GM03348 (cell line): ENCODE measurements at places on chromosomes 4 and X.
A peak's percentile ranks its signal among the peaks of the same experiment; 100 is the strongest.

- no peak for DNase-seq
Measured at GRCh38 chr4:72663828-72664227, 94.8 kb upstream of the ADAMTS3 start.

DNA sequence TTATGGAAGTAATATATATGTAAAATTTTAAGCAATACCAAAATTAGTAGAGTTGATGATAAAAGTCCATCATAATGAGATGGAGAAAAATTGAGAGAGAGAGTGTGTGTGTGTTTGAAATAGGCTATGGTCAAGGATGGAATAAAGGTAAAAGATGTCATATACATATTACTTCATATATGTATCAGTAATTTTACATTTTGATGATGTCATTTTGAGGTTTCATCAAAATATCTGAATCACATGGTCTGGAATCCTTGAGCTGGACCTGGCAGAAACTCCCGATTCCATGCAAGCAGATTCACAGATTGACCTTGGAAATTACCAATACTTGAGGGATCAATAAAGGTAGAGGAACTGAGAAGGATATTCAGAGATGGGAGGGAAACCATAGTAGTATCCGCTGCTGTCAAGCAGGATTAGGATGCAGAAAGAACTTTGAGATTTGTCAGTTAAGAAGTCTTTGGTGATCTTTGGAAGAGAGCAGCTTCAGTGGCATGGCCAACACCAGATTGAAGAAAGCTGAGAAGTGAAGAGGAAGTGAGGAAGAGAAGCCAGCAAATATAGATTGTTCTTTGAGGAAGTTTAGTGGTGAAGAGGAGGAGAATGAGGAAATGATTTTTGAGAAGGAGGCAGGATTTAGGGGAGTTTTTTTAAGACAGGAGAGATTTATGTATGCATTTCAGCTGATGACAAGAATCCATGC is 21.5 kb downstream of the DNAAF6 start:
- no peak for DNase-seq

- no peak for DNase-seq
Measured at GRCh38 chrX:16700734-16701133, 11.7 kb downstream of the CTPS2 start.

DNA sequence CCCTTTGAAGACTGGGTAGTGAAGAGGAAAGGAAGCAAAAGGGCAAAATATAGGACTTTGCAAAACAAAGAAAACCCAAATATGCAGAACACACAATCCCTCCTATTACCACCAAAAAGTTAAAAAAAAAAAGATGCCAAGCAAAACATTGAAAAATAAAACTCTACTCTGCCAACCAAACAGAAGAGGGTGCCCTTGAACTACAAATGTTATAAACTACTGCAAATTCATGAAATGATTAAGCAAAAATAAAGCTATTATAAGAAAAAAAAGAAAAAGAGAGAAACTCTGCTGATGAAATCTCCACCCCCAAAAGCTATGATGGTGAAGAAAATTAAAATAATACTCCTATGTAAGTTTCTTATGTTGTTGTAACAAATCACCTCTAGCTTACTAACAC is 168.5 kb upstream of the STK26 start:
- DNase-seq, result no peak

GRCh38 chr4:64539234-64539849 is 130.1 kb upstream of the TECRL start:
- DNase-seq, result peak; percentile 74

DNA sequence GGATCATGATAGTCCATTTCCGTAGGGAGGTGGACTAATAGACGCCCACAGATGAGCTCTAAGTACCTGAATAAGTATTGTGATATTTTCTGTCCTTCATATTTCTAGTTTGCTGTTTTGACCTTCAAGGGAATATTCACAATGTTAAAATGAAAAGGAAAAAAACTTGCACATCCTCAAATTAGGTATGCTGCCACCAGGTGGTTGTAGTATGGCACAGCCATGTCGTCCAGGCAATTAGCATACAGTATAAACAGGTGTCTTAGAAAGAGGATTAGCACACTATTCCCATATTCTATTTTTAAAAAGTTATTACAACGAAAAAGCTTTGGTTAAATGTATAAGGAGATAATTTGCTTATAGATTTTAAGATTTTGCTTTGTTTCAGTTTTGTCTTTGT is 802.0 kb downstream of the RPA4 start:
- peak; percentile 23 for DNase-seq

DNA sequence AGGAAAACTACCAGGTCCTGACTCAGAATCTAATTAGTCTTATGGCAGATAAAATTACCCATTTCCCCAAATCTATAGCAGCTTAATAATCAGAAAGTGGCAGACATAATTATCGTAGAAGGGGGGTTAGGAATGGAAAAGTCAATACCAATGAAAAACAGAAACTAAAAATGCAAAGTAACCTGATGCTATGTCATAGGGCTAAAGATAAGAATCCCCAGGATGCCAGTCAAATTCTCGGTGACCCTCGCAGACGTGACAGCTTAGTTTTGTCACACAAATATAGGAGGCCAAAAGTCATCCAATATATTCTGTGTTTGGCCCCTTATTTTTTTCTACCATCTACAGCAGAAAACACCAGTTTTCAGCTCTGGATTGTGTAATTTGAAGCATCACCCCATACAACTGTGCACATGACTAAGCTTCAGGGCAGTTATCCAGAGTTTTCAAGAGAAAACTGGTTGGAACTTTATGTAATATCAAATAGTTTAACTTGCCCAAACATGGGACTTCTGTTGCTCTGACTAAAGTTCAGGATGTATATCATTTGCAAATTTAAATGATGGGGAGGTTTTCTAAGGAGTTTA is 30.9 kb downstream of the RASSF6 start:
- peak; percentile 67 for DNase-seq

GRCh38 chrX:150499240-150499639 is 69.2 kb upstream of the MTM1 start:
- peak; percentile 9 for DNase-seq

DNA sequence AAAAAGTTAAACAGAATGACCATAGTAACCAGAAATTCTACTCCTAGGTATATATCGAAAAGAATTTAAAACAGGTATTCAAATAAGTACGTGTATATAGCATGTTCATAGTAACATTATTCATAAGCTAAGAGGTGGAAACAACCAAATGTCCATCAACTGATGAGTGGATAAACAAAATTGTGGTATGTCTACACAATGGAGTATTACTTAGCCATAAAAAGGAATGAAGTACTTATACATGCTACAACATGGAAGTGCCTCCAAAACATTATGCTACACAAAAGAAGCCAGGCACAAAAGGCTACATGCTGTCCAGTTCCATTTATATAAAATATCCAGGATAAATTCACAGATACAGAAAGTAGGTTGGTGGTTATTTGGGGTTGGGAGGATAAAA is 76.5 kb downstream of the CD99L2 start:
- DNase-seq, result no peak

DNA sequence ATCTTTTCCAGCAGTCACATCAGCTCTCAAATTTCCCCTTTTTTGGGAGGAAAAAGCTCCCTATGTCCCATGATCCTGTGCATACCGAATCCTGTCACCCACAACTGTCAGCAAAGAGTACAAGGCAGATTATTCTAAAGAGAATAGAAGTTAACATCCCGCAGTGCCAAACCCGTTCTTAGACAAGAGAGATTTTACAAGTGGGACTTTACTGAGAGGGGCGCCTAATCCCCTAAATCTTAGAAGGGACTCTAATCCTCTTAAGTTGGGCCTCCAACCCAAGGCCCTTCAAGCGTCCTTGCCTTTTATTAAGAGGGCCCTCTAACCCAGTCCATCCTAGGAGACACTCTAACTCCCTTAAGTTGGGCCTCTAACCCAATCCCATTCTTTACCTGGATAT is 193.9 kb downstream of the CPXCR1 start:
- no peak for DNase-seq

GRCh38 chr4:18318682-18319388 is 297.3 kb upstream of the LCORL start:
- DNase-seq, result peak; percentile 2

DNA sequence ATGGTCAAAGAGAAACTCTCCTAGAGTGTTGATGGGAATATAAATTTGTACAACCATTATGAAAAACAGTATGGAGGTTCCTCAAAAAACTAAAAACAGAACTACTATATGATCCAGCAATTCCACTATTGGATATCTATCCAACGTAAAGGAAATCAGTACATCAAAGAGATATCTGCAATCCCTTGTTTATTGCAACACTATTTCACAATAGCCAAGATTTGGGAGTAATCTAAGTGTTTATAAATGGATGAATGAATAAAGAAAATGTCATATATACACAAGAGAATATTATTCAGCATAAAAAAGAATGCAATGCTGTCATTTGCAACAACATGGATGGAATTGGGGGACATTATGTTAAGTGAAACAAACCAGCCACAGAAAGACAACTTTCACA is 1118.1 kb upstream of the PRKX start:
- DNase-seq, result no peak

DNA sequence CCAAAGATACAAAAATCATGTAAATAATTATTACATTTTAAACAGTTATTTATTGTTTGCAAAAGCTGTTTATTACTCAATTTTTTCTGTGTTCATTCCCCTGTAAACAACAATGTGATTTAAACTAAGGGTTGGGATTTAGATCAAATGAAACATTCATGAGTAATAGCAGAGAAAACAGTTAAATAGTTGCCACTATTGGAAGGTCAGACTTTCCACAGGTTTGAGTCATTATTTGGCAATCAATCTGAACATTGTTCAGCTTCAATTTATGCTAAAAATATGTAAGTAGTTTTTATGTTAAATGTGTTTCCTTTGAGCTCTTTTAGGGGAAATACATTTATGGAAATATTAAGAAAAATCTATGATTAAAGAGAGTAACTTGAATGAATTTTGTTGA is 144.9 kb downstream of the STIM2 start:
- DNase-seq, result peak; percentile 58

DNA sequence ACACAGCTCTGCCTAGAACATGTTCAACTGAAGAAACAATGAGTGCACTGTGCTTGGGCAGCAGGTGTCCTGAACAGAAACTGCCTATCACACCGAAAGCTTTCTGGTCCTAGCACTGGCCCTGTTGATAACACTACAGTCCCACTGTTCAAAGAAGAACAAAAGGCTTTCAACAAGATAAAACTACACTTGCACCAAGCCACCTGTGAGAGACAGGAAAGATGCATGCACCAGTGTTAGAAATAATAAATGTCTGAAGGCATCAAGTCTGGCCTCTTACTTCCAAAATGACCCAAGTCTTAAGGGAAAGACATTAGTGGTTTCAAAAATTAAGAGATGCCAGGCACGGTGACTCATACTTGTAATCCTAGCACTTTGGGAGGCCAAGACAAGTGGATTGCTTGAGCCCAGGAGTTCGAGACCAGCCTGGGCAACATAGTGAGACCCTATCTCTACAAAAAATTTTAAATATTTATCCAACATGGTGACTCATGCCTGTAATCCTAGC is 68.7 kb downstream of the APBB2 start:
- DNase-seq, result no peak

GRCh38 chrX:39301036-39301435 is 499.8 kb downstream of the MID1IP1 start:
- no peak for DNase-seq

GRCh38 chr4:41287005-41287404 is 30.3 kb downstream of the UCHL1 start:
- no peak for DNase-seq

GRCh38 chrX:80984118-80984517 is 174.4 kb upstream of the BRWD3 start:
- DNase-seq, result no peak

GRCh38 chr4:111945014-111945413 is 200.2 kb upstream of the FAM241A start:
- DNase-seq, result no peak

GRCh38 chr4:38024206-38024509 is 64.0 kb downstream of the PTTG2 start:
- no peak for DNase-seq

DNA sequence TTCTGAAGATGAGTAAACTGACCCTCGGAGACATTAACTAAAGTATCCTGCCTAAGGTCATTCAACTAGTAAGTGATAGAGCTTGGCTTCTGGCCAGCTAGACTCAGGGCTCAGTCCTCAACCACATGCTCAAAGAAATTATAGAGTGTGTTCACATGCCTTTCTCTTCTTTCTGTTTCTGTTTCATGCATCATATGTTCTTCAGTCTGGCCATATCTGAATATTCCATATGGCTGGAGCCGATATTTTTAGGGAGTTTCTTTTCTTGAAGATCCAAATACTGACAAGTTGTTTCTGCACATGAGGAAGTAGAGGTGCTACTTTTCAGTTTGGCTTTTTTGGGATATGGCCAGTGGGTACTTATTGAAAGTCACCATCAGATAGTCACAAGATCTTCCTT is 44.9 kb downstream of the MMRN1 start:
- no peak for DNase-seq

DNA sequence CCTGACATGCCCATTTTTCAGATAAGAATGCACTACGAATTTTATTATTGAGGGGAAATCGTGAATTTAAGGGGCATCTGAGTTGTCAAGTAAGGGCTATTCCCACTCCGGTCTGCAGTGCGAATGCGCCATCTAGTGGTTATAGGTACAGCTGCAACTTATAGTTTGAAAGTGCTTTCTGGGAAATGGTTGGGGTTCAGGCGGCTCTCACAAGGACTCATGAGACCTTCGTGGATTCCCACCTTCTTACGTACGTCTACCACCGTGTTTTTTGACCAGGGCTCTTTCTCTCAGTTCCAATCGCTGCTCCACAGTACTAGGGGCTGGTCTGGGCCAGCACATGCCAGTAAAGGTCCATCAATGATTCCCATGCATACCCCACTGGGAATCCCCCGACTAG is 12.3 kb downstream of the MSL3 start:
- peak; percentile 64 for DNase-seq
